ENCODE measurements at places on chromosomes 2 and 18.
A peak's percentile ranks its signal among the peaks of the same experiment; 100 is the strongest.

GRCh38 chr2:72001937-72002690 lies 145.5 kb downstream of the CYP26B1 start:
- no peak for DNase-seq

DNA sequence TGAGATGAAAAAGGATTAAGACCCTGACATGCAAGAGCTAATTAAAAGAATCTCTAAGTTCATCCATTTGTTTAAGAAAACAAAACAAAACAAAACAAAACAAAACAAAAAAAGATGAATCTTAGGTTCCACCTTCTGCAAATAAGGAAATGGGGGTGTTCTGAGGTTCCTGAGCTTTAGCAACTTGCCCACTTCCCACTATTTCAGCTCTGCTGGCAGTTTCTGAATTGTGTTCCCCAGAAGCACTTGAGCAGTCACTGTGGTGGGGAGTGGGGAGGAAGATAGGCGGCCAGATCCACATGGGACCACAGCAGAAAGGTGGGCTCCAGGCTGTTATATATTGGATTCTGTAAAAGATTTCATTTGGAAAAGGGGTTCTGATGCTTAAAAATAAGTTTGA lies 20.3 kb downstream of the INO80C start:
- no peak for DNase-seq

- no peak for DNase-seq
These were observed 105.5 kb downstream of the BCL2 start for GRCh38 chr18:63213936-63214671.

- DNase-seq: no peak
These were observed 2.7 kb downstream of the IKZF2 start for GRCh38 chr2:213148572-213149261.

DNA sequence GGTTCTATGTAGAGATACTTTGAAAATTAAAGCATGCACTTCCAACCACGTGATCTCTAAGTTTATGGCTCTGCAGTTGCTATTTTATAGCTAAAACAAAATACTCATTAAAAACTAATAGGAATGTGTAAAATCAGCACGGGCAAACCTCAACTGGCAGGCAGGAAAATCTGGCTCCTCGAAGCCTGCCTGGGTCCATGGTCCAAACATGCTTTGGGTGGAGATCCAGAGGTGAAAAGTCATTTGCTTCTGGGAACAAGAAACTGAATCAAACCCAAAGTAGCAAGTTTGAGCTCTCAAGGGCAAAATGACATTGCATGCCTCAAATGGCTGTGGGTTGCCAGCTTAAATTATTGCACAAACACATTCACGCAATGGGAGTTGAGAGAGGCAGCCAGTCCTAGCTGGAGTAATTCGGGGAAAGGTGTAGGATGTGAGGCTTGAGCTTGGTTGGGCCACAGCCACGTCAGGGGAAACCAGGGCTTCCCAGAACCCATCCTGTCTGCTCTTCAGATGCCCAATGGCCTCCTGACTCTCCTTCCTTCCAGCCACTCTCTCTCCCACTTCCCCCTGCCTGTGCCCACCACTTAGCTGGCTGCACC lies 75.2 kb upstream of the LCLAT1 start:
- DNase-seq: peak; percentile 60

DNA sequence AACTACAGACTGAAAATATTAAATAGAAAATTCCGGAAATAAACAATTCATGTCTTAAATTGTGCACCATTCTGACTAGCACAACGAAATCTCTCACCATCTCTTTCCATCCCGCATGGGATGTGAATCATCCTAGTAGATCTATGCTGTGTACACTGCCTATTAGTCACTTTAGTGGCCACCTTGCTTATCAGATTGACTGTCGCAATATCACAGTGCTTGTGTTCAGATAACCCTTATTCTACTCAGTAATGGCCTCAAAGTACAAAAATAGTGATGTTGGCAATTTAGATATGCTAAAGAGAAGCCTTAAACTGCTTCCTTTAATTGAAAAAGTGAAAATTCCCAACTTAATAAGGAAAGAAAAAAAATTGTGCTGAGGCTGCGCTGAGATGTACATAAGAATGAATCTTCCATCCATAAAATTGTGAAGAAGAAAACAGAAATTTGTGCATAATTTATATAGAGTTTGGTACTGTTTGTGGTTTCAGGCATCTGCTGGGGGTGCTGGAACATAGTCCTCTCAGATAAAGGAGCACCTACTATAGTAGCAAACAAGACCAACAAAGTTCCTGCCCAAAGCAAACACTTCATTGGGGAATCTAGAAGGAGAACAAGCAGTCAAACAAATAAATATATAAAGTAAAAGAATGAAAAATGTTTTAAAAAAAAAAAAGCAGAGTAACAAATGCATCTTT lies 12.0 kb downstream of the PSMD1 start:
- DNase-seq: no peak

DNA sequence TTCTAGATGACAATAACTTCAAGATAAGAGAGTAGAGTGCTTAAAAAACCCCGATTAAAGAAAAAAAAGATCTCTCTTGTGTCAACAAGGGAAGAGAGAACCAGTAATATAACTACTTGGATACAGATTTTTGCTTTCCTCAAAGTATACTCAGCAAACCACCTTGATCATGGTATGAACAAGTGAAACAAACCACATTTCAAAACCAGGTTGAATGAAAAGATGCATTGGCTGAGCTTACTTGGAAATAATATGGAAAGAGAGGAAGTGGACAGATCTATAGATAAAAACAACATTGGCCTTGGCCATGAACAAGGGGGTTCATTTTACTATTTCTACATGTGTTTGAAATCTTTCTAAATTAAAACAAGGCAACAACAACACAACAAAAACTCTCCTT lies 50.1 kb downstream of the ATP8B1 start:
- no peak for DNase-seq

DNA sequence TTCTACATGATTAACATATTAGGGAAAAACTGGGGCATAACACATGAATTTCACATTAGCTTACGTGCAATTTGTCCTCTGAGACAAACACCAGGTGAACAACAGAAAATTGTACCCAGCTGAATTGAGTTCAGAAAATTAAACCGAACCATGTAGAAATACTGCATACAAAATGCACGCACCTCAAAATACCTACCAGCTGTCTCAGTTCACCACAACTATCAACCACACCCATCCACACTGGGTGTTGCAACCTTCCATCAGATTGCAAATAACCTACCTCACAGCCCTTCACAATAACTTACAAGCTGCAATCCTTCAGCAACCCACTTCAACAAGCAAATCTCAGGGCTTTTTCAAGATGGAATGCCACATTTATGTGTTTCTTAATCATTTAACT lies 55.9 kb downstream of the UNC50 start:
- peak; percentile 11 for DNase-seq

DNA sequence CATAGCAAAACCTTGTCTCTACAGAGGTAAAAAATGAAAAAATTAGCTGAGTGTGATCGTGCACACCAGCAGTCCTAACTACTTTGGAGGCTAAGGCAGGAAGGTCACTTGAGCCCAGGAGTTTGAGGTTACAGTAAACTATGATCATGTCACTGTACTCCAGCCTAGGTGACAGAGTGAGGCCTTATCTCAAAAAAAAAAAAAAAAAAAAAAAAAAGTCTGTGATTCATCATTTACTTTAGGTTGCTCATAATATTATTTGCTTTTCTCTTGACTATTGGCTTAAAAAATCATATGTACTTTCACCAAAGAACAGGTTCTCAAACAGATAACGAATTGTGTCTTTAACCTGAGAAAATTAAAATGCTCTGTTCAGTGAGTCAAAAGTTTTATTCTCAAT lies 129.1 kb downstream of the MYO3B start:
- no peak for DNase-seq

DNA sequence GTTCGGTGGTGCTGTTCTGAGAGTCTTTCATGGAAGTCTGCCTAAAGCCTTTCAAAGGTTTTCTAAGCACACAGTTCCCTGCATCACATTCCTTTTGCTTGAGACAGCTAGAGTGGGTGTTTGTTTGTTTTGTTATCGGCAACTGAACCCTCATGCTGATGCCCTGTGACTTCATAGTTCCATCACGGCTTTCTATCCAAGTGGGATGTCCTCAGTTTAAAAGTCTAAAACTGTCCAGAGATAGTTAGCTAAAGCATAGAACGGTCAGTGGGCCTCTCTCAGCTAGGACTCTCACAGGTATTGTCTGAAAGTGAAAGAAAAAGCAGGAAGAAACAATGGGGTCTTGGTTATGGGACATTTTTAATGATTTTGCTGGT lies 337.3 kb downstream of the OSR1 start:
- DNase-seq: peak; percentile 80

DNA sequence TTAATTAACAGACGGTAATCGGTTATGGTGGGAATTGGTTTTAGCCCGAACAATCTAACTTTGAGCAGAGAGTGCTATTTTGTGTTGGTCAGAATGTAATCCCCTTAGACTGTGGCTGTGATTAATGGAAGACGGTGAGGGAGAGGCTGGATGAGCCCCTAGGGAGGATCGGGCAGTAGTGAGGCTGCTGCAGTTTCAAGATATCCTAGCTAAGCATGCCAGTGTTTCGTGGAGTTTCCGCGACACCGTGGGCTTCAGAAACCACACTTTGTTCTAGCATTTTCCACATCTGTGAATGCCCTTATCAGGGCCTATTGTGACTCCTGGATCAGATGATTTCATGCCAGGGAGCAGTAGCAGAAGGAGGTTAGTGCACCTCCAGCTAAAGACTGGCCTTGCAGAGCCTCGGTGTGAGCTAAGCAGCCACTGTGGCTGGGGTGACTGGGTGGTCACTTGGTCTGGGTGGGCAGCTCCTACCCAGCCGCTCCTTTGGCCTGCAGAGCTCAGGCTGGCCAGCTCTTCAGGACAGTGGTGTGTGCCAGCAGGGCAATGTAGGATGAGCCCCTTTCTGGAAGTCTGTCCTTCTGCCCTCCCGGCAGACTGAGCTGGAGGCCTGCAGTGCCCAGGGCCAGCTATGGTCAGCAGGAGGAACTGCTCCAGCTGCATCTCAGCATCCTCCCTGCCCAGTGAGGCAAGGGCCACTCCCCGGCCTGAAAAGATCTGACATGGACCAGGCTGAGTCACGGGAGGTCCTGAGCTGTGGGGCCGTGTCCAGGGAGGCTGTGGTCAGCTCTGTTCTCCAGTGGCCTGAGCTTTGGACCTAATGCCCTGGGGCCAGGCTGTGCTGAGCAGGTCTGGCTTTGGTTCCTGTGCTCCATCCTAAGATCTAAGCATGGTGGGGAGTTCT lies 142.6 kb upstream of the GPC1 start:
- DNase-seq: no peak

DNA sequence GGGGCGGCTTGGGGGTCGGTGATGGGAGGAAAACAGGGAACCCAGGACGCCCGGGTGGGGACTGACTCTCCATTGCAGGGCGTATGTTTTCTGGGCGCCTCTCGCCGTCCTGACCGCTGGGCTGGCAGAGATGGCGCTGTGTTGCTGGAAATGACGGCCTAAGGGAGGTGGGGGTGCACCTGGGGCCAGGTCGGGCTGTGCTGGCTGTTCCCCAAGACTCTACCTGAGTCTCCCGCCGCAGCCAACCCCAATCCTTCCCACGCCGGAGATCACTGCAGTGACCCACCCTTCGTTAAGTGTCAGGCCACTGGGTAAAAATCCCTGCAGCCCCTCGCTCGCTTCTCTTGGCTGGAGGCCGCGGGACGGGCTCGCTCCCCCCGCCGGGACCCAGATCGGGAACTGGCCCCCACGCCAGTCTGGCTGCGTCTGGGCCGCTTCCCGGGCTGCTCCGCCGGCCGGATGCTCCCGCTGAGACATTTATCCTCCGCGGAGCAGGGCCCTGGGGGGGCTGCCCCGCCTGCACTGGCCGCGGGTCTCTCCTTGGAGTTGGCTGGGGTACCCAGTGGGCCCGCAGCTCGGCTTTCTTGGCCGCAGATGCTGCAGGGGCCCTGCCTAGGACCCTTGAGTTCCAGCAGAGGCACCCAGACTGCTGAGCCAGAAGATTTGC lies 7.8 kb upstream of the ARMC9 start:
- DNase-seq: no peak

- peak; percentile 66 for DNase-seq
These were observed 27.5 kb downstream of the STAMBP start for GRCh38 chr2:73856214-73856613.

- DNase-seq: no peak
These were observed 40.7 kb downstream of the PCARE start for GRCh38 chr2:29033656-29034055.

- DNase-seq: no peak
These were observed 2.1 kb downstream of the GPBAR1 start for GRCh38 chr2:218262631-218263586.

GRCh38 chr2:199756211-199756610 lies 94.8 kb downstream of the FTCDNL1 start:
- no peak for DNase-seq

DNA sequence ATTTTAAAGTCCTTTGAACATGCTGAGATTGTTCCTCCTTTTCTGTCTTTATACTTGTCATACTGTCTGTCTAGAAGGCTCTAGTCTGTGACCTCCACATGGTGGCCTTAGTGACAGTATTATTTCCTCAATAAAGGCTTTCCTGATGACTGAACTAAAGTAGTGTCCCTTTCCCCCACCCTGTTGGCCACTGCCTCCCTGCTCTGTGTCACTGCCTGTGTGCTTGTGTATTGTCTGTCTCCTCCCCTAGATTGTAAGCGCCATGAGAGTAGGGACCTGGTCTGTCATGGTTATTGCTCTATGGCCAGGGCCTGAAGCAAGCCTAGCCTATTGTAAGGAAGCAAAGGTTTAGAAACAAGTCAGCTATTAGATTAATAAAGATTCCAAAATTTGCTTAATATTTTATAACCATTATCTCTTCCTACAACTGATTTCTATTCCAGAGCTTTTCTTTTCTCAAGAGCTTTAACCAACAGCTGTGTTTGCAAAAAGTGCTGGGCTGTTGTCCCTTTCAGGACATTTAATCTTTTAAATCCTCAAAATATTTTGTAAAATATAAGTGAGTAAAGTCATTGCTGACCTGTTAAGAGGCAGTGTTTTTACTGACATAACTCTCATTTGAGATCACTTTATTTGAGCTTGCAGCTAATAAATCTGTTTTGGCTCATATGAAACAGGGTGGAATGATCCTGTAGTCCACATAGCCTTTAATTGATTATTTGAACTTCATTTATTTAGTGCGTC lies 35.5 kb downstream of the DIS3L2 start:
- no peak for DNase-seq

- DNase-seq: no peak
These were observed 129.0 kb downstream of the EVA1A start for GRCh38 chr2:75431763-75432162.

GRCh38 chr2:95330794-95331338 lies 33.7 kb downstream of the KCNIP3 start:
- no peak for DNase-seq

DNA sequence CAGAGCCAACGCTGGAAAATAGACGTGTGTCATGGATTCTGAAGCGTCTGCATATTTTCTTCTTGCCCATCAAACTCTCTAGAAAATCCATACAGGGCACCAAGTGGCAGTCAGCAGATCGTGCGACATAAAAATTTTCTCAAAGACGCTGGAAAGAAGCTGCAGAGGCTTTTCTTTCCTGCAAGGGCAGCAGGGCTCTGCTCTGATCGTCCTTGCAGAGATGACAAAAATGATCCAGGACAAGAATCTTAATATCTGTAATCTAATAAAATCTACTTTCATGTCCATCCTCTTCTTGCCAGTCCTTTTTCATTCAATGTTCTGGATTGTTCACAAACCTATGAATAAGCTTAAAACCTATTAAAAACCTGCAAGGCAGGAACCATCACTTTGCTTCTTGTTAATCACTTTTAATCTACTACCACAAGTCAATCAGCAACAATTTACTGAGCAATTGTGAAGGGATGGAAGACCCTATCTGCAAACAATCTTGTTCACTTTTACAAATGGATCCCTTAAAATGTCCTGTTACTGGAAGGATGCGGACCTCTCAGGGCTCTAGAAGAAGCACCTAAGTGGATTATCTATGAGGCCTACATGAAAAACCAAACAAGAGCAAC lies 93.6 kb downstream of the MREG start:
- no peak for DNase-seq

GRCh38 chr2:203743441-203743981 lies 37.1 kb downstream of the CD28 start:
- DNase-seq: peak; percentile 55

Measured in AG09309 (cell line).